Colonic mucosa (tissue), 4 donors: ENCODE measurements at places on chromosomes 1 and 21.

GRCh38 chr1:66475940-66476339 is 58.0 kb upstream of the SGIP1 start:
- no peak for DNase-seq

DNA sequence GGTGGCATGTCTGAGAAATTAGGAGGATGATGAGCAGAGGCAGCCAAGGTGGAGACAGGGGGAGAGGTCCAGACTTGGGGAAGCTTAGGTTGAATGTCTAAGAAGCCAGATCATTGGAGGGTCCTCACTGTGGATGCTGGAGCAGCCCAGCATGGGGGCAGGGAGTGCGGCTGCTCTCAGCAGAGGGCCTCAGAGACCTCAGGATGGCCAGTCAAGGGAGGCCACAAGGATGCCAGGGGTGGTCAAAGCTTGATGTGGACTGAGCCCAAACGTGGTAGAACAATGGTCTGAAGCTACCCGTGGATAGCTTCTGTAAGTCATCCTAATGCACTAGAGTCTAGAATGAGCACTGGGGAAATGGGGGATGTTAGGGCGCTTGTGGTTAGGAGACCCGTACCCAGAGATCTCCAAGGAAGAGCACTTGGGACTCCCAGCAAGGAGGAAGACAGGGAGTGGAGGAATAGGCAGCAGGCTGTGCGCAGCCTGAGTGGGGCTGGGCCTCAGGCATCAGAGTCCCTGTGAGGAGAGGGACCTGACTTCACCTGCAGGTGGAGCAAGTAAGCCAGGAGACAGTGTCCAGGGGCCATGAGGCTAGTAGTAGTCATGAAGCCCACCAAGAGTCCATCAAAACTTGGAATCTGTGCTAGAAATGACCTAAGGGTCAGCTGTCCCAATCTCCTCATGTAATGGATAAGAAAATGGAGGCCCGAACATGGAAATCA is 4.3 kb upstream of the S100A9 start:
- DNase-seq: peak; percentile 19

DNA sequence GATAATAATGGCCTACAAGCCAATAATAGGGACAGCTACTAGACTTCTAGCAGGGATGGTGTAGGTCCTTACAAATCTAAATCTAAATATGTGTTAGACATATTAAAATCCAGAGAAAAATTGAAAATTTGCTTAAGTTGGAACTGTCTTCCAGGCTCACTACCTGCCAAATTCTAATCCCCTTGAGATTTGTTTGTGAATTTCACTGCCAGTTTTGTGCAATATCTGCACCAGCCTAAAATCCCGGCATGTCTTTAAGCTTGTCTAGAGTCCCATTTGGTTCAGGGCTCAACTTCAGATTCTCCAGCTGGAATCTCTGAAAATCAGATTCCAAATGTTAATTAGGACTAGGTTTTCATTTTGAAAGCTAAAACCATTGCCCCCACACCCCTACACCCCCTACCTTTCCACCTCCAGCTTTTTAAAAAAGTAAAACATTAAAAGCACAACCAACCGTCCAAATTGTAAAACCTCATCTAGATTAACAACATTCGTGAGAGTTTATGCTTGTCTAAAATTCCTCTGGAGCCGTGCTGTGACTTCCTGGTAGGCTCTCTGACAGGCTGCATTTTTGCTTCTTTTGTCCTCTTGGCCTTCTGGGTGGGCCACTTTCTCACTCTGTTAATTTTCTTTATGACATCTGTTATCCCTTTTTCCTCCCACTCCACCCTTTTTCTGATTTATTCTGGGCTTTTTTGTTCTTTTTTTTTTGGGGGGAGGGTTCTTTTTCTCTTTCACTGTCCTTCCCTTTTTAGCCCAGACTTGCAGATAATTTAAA is 348.7 kb downstream of the PAPPA2 start:
- DNase-seq: no peak

- no peak for DNase-seq
These were observed 7.2 kb downstream of the AGMAT start for GRCh38 chr1:15577691-15578090.

GRCh38 chr1:15028102-15028501 is 125.4 kb upstream of the TMEM51 start:
- no peak for DNase-seq

DNA sequence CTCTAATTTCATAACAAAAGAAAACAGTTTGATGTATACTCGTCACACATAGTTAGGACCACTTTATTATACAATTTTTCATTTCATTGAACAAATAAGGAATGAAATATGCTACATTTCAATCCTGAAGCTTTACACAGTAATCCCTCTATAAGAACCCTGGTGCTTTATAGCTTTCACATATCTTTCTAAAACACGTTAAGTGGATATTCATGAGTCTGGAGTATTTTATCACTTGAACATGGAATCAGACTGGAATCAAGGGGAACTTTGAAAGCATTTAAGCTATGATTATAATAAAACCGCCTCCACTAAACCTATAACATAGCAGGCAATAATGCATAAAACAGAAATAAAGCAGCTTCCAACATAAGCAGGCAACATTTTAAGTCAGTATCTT is 476.6 kb downstream of the COL11A1 start:
- DNase-seq: no peak

- no peak for DNase-seq
These were observed 41.3 kb upstream of the PTGFRN start for GRCh38 chr1:116868385-116868784.

GRCh38 chr1:29756901-29757725 is 520.8 kb downstream of the PTPRU start:
- DNase-seq: no peak

- no peak for DNase-seq
These were observed 170.2 kb downstream of the SYT2 start for GRCh38 chr1:202540014-202540413.

GRCh38 chr21:45409466-45410150 is 4.6 kb downstream of the COL18A1 start:
- DNase-seq: no peak

DNA sequence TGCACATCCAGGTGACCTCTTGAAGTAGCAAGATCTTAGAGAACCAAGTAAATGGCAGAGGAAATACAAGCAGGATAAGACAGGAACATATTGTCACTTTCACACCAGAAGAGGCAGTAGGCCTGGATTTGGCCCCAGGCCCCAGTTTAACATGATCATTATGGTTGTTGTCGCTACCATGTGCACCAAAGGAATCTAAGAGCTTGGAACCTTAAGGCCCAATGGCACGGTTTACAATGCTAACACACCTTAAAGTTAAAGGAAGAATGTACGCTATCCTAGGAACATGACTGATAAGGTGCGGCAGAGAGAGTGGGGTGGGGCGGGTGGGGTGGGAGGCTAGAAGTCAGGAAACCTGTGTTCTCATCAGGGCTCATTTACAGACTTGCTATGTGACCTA is 147.5 kb downstream of the ROR1 start:
- peak; percentile 47 for DNase-seq

GRCh38 chr1:61266738-61267137 is 184.4 kb downstream of the NFIA start:
- no peak for DNase-seq

DNA sequence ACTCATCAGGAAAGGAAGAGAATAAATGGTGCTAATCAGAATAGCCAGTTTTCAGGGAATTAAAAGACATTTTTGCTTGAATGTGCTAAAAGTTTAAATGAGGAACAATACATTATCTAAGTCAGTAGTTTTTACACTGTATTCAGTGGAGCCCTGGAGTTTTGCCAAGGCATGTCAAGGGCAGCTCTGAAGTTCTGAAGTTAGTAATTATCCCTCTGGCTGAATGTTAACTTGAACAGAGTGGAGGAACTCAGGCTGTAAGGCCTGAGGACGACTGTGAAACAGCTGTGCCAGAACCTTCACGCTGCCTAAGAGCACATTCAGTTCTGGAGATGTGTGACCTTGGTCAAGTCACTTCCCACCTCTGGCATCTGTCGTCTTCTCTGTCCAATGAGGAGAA is 68.1 kb downstream of the EDEM3 start:
- no peak for DNase-seq

- DNase-seq: no peak
These were observed 36.7 kb downstream of the NPHP4 start for GRCh38 chr1:5955479-5955977.

DNA sequence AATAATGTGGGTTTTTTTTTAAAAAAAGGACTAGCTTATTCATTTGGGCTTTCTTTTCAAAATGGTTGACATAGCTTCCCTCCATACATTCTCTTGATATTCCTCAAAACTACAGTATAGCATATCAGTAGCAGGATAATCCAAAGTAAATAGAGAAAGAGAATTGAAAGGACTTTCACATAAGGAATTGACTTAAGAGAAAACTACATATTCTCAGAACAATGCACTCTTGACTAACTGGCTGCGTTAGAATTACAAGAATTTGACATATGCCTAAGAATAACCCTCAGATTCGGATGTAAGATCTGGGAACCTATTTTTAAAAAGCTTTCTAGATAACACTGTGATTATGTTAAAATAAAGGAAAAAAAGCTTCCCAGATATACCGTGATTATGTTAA is 3.1 kb downstream of the PRKAB2 start:
- no peak for DNase-seq

DNA sequence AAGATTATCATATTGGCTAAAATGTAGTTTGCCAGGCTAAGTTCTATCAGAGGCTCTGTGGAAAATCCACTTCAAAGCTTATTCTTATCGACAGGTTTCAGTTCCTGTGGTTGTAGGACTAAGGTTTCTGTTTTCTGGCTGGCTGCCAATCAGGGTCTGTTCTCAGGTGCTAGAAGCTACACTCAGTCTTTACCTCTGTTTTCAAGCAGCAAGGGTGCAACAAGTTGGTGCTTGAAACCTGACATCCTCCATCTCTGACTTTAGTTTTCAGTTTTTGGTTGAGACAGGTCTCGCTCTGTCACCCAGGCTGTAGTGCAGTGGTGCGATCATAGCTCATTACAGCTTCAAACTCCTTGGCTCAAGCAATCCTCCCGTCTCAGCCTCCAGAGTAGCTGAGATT is 15.3 kb upstream of the TMCO2 start:
- DNase-seq: no peak

DNA sequence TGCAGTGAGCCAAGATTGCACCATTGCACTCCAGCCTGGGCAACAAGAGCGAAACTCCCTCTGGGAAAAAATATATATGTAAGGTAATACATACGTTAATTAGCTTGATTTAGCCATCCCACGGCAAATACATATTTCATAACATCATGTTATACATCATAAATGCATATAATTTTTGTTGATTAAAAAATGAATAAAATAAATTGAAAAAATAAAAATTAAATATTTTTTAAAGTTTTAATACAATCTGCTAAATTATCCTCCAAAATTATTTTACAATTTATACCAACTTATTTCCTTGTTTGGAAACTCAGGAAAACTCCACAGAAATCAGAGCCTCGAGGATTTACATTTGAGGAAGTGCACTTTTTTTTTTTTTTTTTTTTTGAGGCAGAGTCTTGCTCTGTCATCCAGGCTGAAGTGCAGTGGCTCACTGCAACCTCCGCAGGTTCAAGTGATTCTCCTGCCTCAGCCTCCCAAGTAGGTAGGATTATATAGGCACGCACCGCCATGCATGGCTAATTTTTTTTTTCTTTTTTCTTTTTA is 12.6 kb upstream of the IPO9 start:
- no peak for DNase-seq

- no peak for DNase-seq
These were observed 30.6 kb downstream of the PRKAA2 start for GRCh38 chr1:56675763-56676162.

GRCh38 chr1:75908717-75909152 is 23.5 kb downstream of the ASB17 start:
- DNase-seq: no peak

DNA sequence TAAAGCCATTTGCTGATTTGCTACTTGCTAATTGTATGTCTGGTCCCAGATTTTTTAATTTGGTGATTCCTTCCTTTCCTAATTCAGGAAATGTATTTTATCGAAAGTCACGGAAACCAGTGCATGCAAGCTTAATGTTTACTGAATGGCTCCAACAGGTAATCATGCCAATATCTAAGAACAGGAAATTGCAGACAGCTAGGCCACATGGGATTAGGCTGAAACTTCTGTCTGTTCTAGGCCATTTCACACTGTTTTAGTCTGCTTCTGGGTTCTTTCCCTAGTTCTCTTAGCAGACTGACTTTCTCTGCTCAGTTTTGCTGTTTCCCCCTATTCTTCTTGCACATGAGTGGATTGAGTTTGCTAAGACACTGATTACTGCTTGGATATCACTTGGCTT is 111.4 kb downstream of the NTNG1 start:
- DNase-seq: no peak

- no peak for DNase-seq
These were observed 185.8 kb downstream of the CAMTA1 start for GRCh38 chr1:6971048-6971447.

DNA sequence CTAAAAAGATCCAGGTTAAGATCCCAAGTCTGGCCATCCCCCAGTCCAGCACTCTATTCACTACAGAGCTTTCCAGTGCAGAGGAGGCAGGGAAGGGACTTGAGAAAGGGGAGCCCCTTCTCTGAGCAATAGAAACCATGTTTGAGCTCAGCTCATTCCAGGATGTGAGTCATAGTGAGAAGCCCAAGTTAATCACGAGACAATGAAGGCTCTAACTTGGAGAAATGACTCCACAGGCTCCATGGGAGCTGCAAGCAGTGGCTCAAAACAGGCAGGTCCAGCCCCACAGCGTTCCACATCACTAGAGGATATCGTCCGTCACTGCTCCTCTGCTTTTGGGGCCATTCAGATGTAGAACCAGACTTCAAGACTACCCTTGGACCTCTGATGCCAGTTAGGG is 59.1 kb downstream of the CAMK2N1 start:
- DNase-seq: no peak

DNA sequence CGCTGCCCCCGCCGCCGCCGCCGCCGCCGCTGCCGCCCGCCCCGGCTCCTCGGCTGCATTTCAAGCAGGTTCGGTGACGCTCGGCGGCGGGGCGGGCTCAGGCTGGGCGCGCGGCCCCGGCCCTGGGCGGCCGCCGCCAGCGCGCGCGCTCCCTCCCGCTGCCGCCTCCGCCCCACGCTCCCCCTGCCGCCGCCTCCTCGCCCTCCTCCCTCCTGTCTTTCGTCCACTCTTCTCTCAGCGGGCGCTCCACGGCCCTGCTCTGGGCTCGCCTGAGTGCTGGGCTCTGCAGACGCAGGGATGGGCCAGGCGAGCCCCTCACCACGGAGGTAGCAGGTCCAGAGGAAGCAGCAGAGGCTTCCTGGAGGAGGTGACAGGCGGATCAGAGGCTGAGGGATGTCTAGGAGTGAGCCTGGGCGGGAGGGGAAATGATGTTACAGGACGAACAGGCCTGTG is at the start of gene LRP8:
Gene LRP8 (minus strand): TSS at position 62 of the 453 bp plus-strand sequence. CDS start 158 bp downstream, outside the sequence.
- peak; percentile 77 for DNase-seq

GRCh38 chr1:43031316-43032203 is 72.9 kb upstream of the SLC2A1 start:
- no peak for DNase-seq

GRCh38 chr1:237976331-237976730 is 85.6 kb upstream of the ZP4 start:
- no peak for DNase-seq

- DNase-seq: no peak
These were observed 488.7 kb downstream of the PTBP2 start for GRCh38 chr1:97210307-97210706.

GRCh38 chr21:36247316-36248010 is 72.5 kb upstream of the MORC3 start:
- DNase-seq: no peak
